ENCODE measurements at places on chromosomes 13 and 19. TPM values are rescaled to one million over a fixed set of nuclear protein-coding genes. Genes with fewer than 3 reads are reported as not detected.

Gene CASP14
- not detected for polyA plus RNA-seq

Gene DENND1C
- 2.6 TPM for polyA plus RNA-seq

Gene RCBTB1
- polyA plus RNA-seq, result 14.8 TPM

Gene ZNF586
- polyA plus RNA-seq, result 6.3 TPM

Gene CTXN1
- polyA plus RNA-seq, result 8.9 TPM

Gene SIAH3
- polyA plus RNA-seq, result 0.41 TPM

Gene LAIR1
- polyA plus RNA-seq, result 4.1 TPM

Gene FLT3LG
- 7.4 TPM for polyA plus RNA-seq

DNA sequence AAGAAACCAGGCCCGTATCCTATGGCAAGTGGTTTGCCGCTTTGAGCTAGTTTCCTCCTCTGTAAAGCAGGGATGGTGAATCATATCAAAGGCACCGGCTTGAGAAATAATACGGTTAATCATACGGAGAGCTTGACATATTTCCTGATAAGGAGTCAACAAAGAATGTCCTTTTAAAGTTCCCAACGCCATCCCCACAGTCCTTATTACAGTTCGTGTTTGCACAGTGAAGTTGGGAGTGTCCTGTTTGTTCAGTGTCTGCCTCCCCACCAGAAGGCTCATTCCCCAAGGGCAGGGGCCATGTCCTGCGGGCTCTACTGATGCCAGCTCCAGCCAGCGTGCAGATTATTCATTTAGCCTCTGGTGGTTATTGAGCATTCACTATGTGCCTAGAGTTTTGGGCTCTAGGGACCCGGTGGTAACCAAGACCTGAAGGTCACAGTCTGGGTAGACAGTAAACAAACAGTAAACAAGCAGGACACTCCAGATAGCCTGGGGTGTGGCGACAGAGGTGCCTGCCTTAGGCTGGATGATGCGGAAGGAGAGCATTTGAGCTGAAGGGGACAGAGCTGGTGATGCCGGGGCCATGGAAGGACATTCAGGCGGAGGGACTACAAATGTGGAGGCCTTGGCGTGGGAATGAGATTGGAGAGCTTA is 6.3 kb downstream of the GRAMD1A start:
- no peak for DNase-seq

- no peak for DNase-seq
Measured at GRCh38 chr19:28549680-28550277, 663.2 kb downstream of the UQCRFS1 start.

- DNase-seq, result peak; percentile 73
Measured at GRCh38 chr19:1847684-1848398, 442 bp downstream of the REXO1 start.

GRCh38 chr13:44748439-44748838 is 172.3 kb upstream of the TSC22D1 start:
- DNase-seq, result no peak

DNA sequence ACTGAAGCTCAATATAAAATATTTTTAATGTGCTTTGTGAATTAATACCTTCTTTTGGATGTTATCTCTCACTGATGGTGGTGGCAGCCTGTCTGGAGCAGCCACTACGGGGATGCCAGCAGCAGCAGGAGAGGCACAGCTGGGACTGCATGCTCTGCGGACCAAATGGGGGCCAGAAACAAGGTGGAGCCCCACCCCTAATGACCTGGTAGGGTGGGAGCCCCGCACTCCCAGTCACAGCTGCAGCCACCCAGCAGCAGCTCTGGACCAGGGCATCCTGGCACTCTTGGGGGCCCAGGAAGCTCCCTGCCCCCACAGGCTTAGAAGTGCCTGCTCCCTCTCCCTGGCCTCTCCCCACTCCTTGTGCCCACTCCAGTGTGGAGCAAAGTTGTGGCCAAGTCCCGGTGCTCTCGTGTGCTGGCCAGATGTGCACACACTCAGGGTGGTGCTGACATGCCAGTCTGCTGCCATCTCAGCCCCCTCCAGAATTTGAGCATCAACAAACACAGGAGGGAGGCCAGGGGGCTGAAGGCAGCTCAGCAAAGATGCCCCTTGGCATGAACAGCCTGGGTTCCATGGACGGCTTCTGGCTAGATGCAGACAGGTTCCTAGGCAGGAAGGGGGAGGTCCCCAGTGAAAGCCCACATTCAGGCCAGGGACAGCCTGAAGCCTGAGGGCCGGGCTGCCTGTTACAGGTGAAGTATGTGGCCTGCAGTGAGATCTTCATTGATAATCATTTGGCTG is 696.7 kb upstream of the SLITRK5 start:
- DNase-seq, result no peak

GRCh38 chr13:102039264-102039663 is 362.6 kb downstream of the FGF14 start:
- DNase-seq, result no peak

GRCh38 chr13:99289271-99289670 is 17.9 kb downstream of the GPR183 start:
- DNase-seq, result no peak

GRCh38 chr13:93001866-93002461 is 224.6 kb upstream of the GPC6 start:
- DNase-seq, result no peak

DNA sequence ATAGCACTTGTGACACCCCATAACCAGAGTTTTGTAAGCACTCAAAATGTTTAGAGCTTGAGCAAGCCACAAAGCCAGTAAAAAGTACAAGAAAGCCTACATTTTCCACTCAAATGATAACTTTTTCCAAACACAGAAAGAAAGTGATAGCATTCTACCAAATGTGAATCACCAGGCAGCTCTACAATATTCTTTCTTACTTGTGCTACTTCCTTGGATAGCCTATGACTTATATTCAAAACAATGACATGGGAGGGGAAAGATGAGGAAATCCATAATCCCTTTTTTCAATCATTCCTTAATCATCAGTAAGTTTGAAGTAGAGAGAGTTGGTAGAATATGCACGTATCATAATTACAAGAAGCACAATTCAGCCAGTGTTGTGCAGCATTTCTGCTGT is 650.8 kb upstream of the PCDH9 start:
- DNase-seq, result no peak

DNA sequence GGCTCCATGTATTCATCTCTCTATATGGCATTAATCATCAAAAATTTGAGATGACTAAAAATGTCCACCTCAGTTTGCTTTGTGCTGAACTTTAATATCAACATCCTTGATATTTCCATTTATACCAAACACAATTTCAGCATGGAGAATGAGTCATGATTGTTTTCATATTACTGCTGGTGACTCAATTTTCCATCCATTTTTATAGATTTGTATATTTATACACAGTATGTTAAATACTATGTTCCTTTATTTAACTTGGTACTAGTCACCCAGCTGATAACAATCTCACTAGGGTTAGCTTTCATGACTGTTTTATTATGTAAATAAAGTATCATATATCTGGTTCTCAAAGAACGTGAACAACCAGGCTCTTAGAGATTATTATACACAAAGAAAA is 1255.1 kb downstream of the SLITRK1 start:
- no peak for DNase-seq

DNA sequence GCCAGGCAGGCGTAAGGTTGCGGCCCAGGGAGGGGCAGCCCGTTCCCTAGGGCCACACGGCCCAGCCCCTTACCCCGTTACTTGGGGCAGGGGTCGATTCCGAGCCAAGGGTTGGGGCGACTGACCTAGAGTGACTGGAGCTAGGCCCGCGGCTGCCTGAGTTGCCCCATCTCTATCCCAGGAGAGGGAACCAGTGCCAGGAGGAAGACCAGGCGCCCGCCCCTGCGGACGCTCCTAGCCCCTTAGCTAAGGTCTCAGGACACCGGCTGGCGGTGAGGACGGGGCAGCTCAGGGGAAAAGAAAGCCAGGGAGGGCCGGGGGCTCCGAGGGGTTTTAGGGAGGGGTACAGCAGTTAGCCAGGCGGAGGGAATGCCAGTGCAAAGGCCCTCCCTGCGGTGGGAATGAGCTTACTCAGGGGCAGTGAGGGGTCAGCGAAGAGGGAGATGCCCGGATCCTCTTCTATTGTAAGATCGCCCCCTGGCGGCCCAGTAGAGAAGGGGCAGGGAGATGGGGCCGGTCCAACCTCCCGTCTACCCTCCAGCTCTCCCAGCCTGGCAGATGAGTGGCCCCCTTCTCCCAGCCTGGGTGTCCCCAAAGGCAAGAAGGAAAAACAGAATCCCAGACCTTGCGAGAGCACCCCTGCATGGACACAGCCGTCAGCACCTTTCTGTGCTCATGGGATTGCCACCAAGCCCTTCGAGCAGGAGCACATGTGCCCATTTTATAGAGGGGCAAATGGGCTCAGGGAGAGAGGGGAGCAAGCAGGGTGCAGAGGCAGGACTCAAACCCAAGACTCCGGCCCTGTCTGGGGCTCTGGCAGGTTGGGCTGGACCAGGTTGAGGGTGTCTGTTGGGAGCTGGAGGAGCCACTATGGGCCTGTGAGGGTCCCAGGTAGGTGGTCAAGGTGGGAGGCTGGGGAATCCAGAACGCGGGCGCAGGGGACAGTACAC is 16.3 kb downstream of the CILP2 start:
- DNase-seq, result no peak

- DNase-seq, result no peak
Measured at GRCh38 chr13:75489502-75490263, 7.7 kb upstream of the TBC1D4 start.

DNA sequence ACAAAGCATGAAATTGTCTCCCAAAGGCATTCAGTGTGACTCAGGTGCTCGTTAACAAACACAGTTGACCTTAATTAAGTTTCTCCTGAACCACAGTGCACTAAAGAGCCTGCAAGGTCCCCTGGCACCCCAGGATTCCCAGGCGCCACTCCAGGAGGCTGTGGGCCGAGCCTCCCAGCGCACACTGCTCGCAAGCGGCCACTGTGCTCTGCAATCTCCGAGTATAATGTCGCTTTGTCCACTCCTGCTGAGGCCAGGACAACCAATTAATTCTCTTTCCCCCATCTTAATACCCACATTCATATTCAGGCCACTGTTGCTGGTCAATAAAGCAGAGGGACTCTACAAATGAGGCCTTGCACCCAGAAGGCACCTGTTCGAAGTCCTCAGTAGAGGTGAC is 8.8 kb downstream of the RAB20 start:
- no peak for DNase-seq

DNA sequence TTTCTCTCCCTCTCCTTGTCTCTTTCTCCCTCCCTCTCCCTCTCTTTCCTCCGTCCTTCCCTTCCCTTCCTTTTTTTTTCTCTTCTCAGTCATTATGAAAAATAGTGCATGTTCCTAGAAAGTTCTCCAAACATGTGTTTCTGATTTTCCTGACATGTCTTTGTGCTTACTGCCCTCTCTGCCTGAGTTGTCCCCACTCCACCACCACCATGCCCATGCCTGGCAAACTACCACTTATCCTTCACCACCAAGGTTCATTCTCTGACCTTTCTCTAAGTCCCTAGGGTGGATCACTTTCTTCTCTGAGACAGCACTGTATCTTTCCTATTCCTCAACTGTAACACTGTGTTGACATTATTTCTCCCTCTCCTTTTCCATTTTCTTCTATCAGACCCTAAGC is 98.2 kb downstream of the LACC1 start:
- no peak for DNase-seq

DNA sequence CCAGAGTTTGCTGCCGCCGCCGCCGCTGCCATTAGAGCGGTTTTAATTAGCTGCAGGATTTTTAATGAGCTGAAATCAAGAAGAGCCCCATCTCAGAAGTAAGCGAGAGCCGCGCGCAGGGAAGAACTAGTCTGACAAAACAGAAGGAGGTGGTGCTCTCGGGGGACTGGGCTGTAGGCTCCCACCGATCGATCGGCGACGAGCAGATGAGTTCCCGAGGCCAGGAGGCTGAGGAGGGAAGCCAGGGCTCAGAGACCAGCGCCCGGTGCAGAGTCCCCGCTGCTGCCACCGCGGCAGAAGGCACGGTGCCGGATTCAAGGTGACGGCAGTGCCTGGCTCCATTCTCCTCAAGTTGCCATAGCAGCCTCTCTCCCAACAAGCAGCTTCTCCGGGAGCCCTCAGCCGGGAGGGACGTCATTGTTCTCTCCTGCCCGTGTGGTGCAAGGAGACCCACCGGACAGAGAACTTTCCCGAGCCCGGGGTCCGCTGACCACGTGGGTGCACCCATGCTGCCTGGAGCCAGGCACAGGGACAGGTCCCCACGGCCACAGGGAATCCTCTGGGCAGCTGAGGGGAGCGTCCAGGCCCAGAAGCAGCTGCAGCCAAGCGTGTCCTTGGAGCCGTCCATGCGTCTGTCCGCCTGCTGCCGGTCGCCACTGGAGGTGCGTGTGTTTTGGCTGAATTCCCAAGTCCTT is 62.9 kb downstream of the CHST8 start:
- DNase-seq, result no peak

GRCh38 chr19:50250450-50251136 is 47.2 kb downstream of the MYH14 start:
- no peak for DNase-seq

- DNase-seq, result no peak
Measured at GRCh38 chr13:33076001-33076992, 60.1 kb downstream of the KL start.

- DNase-seq, result no peak
Measured at GRCh38 chr13:71772361-71772760, 94.6 kb downstream of the DACH1 start.

DNA sequence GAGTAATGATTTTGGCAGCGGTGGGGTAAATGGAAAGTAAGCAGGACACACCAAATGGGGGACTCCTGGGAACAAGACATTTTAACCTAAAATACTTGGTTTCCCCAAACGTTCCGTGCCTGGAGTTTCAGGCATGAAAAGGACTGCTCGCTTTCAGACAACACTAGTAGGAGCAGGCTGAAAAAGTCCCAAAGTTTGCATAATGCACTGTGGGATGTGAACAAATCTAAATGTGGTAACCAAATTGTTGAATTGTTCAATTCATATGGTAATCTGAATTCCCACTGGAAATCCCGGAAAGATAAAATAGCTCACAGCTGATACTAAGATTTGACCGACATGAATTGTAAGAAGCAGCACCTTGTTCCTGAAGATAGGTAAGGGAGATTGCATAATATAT is 467.2 kb upstream of the ARGLU1 start:
- no peak for DNase-seq

- DNase-seq, result peak; percentile 56
Measured at GRCh38 chr13:101453784-101454201, 1.3 kb downstream of the ITGBL1 start.

DNA sequence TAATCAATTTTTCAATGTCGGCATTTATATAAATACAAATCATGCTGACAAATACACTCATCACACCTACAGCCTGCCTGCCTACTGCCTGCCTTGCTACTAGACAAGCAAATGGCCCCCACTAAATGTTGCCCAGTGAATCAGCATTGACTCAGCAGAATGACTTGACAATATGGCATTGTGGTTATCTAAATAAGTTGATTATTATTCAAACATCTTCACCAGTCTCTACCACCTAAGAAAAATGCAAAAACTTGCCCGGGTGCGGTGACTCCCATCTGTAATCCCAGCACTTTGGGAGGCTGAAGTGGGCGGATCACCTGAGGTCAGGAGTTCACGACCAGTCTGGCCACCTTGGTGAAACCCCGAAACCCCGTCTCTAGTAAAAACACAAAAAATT is 296.1 kb downstream of the PCDH9 start:
- DNase-seq, result no peak

GRCh38 chr19:33297401-33298145 is 4.8 kb downstream of the CEBPA start:
- no peak for DNase-seq
